ENCODE measurements at places on chromosomes 5 and 9. TPM values are rescaled to one million over a fixed set of nuclear protein-coding genes. Genes with fewer than 3 reads are reported as not detected.

- no peak for DNase-seq
Observed at GRCh38 chr5:55899344-55899743, 48.2 kb downstream of the IL31RA start.

- no peak for DNase-seq
Observed at GRCh38 chr9:126861707-126862103, 1.3 kb downstream of the ZBTB34 start.

The STC2 gene
- 4.0 TPM for total RNA-seq

DNA sequence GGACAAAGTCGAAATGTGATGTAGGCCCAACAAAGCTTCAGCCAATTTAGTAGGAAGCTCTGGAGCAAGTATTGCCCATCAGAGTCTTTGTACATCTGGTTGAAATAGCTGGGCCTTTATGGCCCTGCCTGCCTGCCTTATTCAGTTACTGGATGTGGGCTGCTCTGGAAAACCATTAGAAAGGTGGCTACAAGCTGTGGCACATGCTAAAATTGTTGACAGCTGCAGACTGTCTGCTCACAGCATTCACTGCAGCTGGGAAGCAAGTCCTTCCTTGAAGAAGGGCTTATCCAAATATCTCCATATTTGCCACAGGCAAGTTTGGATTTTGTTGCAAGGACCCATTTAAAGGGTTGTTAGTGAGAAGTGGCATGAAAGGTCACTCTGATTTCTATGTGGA, 24.4 kb downstream of the SMIM15 start:
- DNase-seq = no peak

The CAMK2A gene
- 20.5 TPM for total RNA-seq

All from heart right ventricle (tissue), 16 donors.